ENCODE measurements at places on chromosomes 11 and 22. TPM values are rescaled to one million over a fixed set of nuclear protein-coding genes. Genes with fewer than 3 reads are reported as not detected.

IL18BP gene
- 6.9 TPM for total RNA-seq

OR4A16 gene
- total RNA-seq: not detected

DNA sequence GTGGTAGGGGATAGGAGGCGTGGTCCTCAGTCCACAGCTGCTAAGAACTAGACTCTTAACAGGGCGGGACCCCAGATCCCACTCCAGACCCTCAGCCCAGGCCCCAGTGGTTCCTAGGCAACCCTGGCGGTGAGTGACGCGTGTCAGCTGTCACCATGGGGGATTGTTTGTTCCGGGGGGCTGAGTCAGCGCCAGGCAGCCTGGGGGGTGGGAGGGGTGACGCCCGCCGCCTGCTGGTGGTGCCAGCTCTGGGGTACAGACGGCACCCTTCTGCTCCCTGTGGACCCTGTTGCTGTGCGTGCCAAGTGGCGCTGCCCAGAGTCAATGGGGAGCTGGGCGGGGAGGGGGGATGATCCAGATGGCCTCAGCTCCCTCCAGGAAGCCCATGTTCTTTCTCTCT lies 2.5 kb downstream of the CNIH2 start:
- DNase-seq: no peak

GRCh38 chr11:120344302-120345004 lies 8.2 kb downstream of the ARHGEF12 start:
- DNase-seq: peak; percentile 35
